ENCODE measurements at places on chromosomes 4 and X.

GRCh38 chr4:174544496-174544895 is 22.2 kb upstream of the HPGD start:
- DNase-seq = no peak

GRCh38 chr4:76302826-76303438 is 3.6 kb upstream of the STBD1 start:
- DNase-seq = no peak

- DNase-seq = no peak
These were observed 224.6 kb downstream of the BCOR start for GRCh38 chrX:39873117-39873516.

- no peak for DNase-seq
These were observed 67.6 kb upstream of the GYPA start for GRCh38 chr4:144208074-144208473.

GRCh38 chrX:81957900-81958545 is 756.1 kb downstream of the SH3BGRL start:
- no peak for DNase-seq

GRCh38 chr4:83180431-83180968 is 66.0 kb upstream of the PLAC8 start:
- no peak for DNase-seq

GRCh38 chr4:1715002-1715758 is 3.1 kb upstream of the SLBP start:
- no peak for DNase-seq

DNA sequence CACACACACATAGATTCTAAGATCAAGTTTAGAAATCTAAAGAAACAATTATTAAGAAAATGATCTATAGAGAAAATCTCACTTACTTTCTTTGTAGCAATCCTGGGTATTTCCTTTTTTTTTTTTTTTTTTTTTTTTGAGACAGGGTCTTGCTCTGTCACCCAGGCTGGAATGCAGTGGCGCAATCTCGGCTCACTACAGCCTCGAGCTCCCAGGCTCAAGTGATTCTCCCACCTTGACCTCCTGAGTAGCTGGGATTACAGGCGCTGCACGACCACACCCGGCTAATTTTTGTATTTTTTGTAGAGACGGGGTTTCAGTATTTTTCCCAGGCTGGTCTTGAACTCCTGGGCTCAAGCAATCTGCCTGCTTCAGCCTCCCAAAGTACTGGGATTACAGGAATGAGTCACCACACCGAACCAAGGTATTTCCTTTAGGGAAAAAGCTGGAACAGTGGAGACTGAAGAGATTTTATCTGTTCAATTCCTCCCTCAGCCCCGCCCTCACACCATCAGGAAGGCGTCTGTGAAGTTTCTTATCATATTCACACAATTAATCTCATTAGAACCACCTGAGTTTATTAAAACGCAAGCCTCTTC is at the start of gene TRIML2:
TSS of gene TRIML2 (minus strand) at position 447 of the 599 bp plus-strand sequence. CDS start 4,235 bp downstream, outside the sequence.
- DNase-seq = no peak

DNA sequence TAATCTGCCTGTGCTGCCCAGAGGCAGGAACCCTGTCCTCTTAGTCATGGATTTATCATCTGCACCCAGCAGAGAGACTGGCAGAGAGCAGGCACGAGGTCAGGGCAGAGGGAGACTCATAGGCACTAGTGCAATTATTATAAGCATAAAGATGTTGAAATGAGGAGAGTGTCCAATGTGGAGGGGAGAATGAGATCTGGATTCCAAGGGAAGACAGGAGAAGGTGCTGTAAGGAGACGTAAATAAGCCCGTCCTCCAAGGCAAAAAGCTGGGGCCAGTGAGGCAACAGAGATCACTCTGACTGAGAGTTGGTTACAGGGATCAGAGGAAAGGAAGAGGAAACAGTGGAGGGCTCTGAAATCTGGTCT is 406.2 kb downstream of the MAPK10 start:
- no peak for DNase-seq

- no peak for DNase-seq
These were observed 20.5 kb downstream of the GAB3 start for GRCh38 chrX:154730253-154730891.

DNA sequence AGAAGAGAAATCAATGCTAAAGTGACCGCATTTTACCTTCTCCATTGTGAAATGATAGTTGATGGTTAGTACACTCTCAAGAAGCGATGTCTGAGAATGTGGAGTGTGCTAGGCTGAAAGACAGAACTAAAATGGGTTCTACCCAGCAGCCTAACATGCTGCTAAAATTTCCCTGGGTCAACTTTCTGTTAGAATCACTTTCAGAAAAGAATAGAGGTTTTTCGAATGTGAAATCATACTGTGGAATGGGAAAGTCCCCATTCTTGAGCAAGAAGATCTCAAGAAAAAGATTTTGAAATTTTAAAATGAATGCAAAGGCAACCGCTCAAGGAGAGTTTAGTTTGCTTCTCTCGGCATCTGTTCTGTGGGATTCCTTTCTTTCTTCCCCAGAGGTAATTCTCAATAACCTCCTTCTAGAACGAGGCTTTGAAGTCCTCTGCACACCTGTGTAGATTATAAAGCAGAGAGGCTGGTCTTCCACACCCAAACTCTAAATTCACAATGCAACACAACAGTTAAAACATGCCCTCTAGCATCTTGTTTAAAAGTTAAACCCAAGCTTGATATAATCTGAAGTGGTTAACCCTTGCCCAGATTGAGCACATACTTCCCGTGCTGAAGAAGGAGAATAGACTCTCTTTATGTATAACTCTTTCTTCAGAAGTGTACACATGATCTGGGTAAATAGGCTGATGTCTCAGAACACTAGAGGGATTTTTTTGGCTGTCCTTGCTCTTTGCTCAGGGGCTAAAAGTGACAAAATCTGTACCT is 208.7 kb upstream of the KLF3 start:
- no peak for DNase-seq

DNA sequence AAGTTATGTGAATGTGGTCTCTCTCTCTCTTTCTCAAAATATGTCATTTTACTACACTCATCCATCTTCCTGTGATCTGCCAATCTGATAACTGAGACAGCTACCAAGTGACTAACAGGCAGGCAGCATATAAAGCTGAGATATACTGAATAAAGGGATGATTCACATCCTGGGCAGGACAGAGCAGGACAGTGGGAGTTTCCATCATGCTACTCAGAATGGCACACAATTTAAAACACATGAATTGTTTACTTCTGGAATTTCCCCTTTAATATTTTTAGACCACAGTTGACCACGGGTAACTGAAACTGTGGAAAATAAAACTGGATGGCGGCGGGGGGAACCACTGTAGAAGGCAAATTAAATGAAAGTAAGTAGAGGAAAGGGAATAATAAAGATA is 58.6 kb upstream of the DCTD start:
- no peak for DNase-seq

DNA sequence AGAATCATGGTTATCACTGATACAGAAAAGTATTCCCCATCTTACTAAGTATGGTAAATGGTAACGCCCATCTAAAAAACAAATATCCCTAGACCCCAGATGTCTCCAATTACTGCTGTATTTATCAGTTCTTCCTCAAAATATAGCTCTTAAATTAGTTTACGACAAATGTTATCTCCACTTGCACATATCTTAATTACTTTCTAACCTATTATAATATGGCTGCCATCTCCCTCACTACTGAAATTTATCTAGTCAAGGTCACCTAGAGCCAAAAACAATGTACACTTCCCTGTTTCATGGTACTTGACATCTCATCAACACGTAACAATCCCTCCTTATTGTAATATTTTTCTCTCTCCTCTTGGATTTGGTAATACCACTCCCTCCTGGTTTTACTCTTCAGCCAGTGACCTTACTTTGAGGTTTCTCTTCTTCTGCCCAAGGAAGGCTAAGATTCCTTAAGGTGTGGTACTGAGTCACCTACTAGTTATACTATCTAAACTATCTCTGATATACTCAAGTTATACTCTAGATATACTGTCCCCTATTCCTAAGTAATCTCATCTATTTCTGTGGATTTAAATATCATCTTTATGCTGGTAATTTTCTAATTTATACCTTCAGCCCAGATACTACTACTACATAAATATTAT is 8.6 kb downstream of the LCORL start:
- DNase-seq = no peak

DNA sequence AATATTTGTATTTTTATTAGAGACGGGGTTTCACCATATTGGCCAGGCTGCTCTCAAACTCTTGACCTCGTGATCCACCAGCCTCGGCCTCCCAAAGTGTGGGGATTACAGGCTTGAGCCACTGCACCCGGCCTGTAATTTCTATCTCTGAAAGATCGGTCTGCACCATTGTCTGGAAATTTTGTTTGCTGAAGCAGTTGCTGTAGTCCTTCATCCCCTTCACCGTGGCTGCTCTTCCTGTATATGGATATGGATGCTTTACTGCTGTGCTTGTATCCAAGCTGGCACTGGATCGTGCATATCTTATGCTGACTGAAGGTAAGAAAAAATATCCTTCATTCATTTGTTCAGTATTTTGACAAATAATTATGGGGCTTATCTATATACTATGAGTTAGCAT is 338.4 kb upstream of the GNPDA2 start:
- DNase-seq = no peak

DNA sequence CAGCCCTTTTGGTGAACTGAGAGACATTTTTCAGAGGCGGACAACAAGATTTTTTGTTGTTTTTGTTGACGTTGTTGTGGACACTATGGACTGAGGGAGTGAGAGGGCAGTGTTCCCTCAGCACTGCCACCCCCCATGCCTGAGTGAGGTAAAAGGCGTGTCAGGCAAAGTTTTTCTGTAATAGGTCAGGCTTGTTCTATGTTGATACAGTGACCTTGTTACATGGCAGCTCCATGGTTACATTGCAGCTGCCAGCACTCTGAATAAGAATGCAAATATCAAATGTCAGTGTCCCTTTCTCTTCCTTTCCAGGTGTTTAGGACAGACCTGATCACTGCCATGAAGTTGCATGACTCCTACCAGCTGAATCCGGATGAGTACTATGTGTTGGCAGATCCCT is 36.6 kb downstream of the JADE1 start:
- no peak for DNase-seq

DNA sequence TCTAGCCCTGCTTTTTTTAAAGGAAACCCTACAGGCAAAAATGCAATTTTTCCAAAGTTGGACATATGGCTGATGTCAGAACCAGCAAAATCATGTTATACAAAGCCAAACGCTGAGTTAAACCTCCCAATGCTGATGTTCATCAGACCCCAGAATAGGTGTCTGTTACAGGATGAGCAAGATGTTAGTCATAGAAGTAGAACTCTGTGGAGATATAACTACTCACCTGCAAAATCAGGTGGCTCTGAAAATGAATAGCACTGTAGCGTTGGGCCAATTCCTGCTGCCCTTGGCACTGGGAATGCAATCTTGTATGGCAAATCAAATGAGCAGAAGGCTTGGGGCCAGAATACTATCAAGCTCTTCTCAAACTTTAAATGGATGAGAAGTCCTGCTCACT is 634.1 kb downstream of the RPA4 start:
- DNase-seq = no peak

- peak; percentile 59 for DNase-seq
These were observed 308.0 kb downstream of the PPP3CA start for GRCh38 chr4:101039367-101039766.

DNA sequence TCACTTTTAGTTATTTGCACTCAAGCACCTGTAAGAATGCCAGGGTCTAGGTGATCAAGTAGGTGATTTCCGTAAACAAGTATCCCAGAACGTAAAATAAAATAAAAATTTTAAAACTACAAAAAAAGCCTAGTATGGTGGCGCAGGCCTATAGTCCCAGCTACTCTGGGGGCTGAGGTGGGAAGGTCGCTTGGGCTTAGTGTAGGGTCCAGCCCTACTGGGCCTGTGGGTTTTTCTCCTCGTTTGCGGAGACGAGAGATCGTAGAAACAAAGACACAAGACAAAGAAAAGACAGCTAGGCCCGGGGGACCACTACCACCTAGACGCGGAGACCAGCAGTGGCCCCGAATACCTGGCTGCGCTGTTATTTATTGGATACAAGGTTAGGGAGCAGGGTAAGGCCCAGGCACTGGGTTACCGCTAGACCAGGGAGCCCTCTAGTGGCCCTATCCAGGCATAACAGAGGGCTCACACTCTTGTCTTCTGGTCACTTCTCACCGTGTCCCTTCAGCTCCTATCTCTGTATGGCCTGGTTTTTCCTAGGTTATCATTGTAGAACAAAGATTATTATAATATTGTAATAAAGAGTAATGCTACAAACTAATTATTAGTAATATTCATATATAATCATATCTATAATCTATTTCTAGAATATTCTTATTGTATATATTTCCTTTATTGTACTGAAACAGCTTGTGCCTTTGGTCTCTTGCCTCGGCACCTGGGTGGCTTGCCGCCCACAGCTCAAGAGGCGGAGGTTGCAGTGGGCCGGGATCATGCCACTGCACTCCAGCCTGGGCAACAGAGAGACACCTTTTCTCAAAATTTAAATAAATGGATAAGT is 38.4 kb downstream of the SAGE1 start:
- DNase-seq = peak; percentile 22

- no peak for DNase-seq
These were observed 102.9 kb downstream of the TEX13A start for GRCh38 chrX:105117621-105118020.

- DNase-seq = no peak
These were observed 15.4 kb downstream of the MRFAP1 start for GRCh38 chr4:6655924-6656323.

GRCh38 chrX:25028726-25029125 is 13.0 kb upstream of the ARX start:
- no peak for DNase-seq

- no peak for DNase-seq
These were observed 173.8 kb upstream of the SCML1 start for GRCh38 chrX:17563515-17563914.

- peak; percentile 37 for DNase-seq
These were observed at the start of gene SPINK2 for GRCh38 chr4:56821381-56822243. Gene SPINK2 (minus strand): TSS chr4:56821701. CDS start chr4:56821662, 39 bp downstream.

- DNase-seq = no peak
These were observed 9.9 kb downstream of the MXD4 start for GRCh38 chr4:2251795-2252529.

GRCh38 chrX:10986616-10987015 is 124.5 kb upstream of the HCCS start:
- no peak for DNase-seq

GRCh38 chr4:16775411-16776154 is 122.9 kb downstream of the LDB2 start:
- DNase-seq = no peak

GRCh38 chrX:14899607-14900006 is 26.4 kb downstream of the MOSPD2 start:
- no peak for DNase-seq

DNA sequence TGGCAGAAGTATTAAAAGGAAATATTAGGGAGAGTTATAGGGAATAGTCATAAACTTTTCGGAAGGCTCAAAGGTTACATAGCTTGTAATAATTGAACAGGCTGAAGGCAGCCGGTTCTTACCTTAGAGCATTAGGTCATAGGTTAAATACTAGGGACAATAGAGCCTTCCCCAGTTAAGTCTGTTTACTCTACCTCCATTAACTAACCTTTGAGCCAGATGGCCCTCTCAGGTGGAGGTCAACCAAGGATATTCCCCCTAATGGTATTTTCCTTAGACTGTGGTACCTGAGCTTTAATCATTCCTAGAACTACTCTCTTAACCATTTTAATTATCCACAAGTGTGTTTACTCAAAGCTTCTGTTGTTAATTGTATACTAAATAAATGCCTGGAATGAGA is 920.9 kb upstream of the PABPC4L start:
- DNase-seq = no peak

Data from immature natural killer cell (primary cell).